Kidney capillary endothelial cell (primary cell): ENCODE measurements at places on chromosomes 6 and 20.

- no peak for DNase-seq
These were observed 1.8 kb downstream of the SPATA2 start for GRCh38 chr20:49913399-49914047.

- DNase-seq: no peak
These were observed 75.5 kb downstream of the FOXF2 start for GRCh38 chr6:1464781-1465370.

DNA sequence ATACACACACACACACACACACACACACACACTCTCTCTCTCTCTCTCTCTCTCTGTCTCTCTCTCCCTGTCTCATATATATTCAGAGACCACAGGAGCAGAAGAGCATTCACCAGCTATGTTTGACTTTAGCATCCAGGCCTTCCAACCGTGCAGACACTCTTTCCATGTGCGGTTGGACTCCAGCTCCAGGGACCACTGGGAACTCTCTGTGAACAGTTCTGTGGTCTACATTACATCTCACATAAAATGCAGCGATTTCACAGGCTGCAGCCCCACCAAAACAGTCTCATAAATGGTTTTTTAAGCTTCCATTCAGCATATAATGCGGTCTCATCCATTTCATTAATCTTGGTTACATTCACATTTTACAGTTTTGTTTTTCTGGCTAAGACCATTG is 508.4 kb upstream of the SULF2 start:
- no peak for DNase-seq

GRCh38 chr20:33169176-33169794 is 1.3 kb downstream of the BPIFA2 start:
- no peak for DNase-seq

DNA sequence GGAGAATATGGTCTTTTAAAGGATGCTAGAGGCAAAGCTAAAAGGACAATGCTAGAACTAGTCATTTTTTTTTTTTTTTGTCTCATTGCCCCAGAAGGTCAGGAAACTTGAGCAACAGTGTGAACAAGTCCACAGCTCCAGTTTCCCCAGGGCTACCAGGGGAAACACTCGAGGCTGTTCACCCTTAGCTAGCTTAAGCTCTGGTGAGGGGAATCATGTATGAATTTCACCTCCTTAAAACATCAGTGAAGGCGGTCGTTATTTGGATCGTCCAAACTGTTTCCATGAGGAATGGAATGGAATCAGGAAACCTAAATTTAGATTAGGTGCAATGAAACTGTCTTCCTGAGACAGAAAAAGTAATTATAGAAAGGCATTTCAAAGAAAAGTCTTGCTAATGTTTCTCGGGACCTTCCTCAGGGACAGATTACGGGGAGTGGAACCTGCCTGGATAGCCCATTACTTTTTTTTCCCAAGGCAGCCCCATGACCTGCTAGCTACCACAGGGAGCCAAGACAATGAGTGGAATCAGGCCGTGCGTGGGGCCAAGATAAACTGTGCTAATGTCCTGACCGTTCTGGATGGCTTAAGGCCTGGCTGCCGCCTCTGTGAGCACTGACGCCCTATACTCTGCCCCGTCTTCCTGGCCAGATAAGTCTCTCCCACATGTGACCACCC is 164.8 kb upstream of the SGK1 start:
- no peak for DNase-seq

DNA sequence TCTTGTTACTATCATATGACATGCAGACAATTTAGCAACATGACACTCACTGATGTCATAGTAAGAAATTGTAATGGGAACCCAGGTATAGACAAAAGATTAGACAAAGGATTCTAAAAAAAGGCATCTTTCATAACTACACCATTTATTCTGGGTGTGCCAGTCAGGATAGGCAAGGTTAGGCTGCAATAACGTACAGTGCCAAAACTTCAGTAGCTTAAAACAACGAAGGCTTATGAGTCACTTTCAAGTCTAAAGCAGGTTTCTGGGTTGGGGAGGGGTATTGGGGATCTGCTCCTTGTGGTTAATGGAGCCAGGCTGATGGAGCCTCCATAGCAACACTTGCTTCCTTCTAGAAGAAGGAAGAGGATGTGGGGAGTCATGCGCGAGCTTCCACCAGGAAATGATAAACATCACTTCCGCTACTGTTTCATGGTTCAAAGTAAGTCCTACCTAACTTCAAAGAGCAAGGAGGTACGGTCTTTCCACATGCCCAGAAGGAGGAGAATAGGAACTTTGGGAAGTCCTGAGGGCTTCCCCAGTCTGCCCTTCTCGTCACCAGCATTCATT is 2.0 kb upstream of the GTSF1L start:
- DNase-seq: peak; percentile 30

DNA sequence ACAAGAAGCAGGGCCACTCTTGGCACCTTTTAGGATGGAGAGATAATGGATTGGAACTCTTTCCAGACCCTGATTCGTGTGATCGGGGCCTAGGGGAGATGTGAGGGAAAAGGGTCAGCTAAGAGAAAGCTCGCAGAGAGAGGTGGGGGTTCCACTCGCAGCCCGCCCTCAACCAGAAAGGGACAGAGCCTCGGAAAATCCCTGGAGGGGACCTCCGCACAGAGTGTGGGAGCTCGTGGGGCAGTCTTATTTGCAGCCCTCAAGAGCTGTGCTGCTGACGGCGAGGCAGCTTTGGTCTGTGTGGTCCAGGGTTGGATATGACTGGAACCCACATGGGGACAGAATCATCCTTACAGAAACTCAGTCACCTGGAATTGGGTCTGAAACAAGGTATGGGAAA is 184.3 kb upstream of the PMEPA1 start:
- DNase-seq: no peak

GRCh38 chr20:20203784-20204183 is 151.5 kb downstream of the CFAP61 start:
- DNase-seq: no peak

- no peak for DNase-seq
These were observed 26.4 kb upstream of the MCM3 start for GRCh38 chr6:52310932-52311331.

GRCh38 chr6:24107294-24107693 is 18.7 kb upstream of the NRSN1 start:
- no peak for DNase-seq

DNA sequence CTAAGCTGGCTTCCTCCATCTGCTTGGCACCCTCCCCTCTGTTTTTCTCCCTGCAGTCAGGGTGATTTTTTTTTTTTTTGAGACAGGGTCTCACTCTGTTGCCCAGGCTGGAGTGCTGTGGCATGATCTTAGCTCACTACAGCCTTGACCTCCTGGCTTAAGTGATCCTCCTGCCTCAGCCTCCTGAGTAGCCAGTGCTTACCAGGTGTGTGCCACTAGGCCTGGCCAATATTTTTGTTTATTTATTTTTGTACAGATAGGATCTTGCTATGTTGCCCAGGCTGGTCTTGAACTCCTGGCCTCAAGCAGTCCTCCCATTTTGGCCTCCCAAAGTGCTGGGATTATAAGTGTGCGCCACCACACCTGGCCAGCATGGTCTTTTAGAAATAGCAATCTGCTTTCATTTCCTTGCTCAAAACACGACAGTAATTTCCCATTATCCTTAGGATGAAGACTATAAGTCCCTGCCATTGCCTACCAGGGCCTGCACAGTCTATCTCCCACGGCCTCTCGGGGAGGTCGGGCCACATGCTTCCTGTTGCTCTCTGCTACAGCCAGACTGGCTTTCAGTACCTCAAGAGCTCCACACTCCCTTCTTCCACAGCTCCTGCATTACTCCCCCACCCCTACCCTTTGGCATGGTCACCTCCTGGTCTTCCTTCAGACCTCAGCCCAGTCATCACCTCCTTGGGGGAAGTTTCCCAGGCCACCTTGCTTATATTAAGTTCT is 11.1 kb upstream of the CD164 start:
- DNase-seq: no peak
